ENCODE measurements at places on chromosomes 12 and 14. TPM values are rescaled to one million over a fixed set of nuclear protein-coding genes. Genes with fewer than 3 reads are reported as not detected.

DNA sequence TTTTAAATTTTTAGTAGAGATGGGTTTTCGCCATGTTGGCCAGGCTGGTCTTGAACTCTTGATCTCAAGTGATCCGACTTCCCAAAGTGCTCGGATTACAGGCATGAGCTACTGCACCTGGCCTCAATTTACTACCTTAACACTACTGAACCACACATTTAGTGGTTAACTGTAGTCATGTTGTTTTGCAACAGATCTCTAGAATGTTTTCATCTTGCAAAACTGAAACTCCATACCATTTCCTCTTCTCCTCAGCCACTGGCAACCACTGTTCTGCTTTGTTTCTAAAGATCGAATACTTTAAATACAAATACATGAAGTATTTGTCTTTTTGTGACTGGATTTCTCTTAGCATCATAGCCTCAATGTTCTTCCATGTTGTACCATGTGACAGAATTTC, 15.4 kb upstream of the SMCO2 start:
- DNase-seq: no peak

The PLBD1 gene
- not detected for total RNA-seq

- DNase-seq: no peak
Measured at GRCh38 chr14:52596320-52596719, 43.7 kb downstream of the GPR137C start.

- DNase-seq: no peak
Measured at GRCh38 chr14:95548328-95548929, 13.6 kb downstream of the GLRX5 start.

GRCh38 chr12:96271469-96272199, 77.5 kb downstream of the ELK3 start:
- DNase-seq: no peak

DNA sequence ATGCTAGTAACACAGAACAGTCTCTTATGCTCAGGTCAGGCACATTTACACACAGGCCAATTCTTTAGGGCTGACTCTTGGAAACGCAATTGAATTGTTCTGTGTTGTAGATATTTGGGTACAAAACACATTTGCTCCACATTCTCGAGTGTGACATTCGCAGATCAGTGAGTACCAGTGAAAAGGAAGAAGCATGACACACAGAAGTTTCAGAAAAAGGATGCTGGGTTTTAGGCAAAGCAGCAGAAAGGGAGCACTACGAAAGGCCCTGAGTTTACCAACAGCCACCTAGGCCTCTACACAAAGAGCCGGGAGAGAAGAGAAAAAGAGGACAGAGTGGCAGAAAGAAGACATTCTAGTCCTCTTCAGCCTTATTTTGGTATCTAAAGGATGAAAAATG, 254.4 kb upstream of the BTG1 start:
- no peak for DNase-seq

The A2M gene
- total RNA-seq: 0.60 TPM

GRCh38 chr12:106601031-106601430, 18.2 kb downstream of the RFX4 start:
- DNase-seq: no peak

DNA sequence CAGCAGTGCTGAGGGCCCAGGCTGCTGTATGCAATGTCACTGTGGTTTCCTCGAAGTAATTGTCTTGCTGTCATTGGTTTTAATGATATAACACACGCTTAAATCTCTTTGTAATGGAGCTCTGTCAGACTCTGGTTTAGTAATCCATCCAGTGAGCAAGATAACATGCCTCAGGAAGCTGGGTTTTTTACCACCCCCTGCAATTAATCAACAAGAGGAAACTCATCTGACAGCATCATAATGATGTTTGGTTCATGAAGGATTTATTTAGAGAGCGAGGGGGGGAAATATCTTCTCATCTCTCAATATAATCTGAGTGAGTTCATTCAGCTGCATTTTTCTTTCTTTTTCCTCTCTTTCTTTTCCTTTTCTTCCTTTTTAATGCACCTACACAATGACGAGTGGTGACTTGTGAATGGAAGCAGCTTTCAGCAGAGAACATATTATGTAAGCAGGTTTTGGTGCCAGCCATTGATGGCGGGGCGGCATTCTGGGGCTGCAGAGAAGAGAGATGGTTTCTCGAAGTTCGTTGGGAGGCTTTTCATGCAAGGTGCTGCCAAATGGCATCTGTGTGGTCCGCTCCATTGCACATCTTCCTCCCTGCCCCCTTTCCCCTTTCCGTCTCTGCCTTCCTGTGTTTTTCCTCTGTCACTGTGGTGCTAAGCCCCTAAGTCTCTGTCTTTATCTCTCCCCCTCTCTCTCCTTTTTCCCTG, 6.7 kb downstream of the RPH3A start:
- DNase-seq: no peak

GRCh38 chr14:44803239-44803905, 158.4 kb downstream of the KLHL28 start:
- no peak for DNase-seq

Data from activated T-cell treated with anti-CD3 and anti-CD28 coated beads, Interleukin-2, amount 50 U/mL, for 72 hours (primary cell).